Stimulated activated CD4-positive, alpha-beta T cell treated with anti-CD3 and anti-CD28 coated beads, Interleukin-2, amount 100 ng/mL, for 4 hours (primary cell): ENCODE measurements at places on chromosomes 4 and X.

DNA sequence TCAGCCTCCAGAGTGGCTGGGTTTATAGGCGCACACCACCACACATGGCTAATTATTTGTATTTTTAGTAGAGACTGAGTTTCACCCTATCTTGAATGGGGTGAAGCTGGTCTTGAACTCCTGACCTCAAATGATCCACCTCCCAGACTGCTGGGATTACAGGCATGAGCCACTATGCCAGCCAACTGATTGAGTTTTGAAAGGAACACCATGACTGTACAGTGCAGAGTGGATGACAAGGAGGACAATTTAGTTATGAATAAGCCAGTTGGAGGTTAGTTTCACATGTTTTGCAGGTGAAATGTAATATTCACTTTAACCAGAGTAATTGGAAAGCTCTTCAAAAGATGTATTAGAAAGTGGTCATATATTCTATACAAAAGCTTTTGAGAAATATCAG lies 60.8 kb downstream of the PCDH18 start:
- no peak for DNase-seq

DNA sequence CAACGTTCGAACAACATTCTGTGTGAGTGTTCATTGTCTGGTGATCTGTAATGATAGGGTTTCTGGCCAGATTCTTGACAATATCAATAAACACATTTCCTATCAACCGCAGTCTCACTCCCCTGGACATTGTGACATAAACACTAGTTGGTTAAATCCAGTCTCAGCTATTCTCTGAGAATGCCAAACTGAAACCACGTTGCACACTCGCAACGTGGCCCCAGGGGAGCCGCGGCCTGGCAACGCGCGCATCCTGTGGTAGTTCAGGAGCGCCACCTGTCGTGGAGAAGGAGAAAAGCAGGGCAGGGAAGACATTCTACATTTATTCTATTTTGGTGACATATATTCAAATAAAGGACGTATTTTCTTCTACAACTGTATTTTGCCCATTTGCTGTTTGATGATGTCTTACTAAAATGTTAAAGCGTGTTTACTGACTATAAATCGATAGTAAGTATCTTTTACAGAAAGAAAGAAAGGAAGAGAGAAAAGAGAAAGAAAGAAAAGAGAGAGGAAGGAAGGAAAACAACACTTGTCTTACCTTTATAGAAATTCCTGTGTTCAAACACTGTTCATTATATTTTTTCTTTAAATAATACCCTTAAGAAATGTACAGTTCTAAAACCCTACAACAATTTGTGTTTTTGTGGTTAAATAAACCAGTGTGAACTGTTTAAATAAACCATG lies 738.3 kb upstream of the FRG1 start:
- peak; percentile 2 for DNase-seq

DNA sequence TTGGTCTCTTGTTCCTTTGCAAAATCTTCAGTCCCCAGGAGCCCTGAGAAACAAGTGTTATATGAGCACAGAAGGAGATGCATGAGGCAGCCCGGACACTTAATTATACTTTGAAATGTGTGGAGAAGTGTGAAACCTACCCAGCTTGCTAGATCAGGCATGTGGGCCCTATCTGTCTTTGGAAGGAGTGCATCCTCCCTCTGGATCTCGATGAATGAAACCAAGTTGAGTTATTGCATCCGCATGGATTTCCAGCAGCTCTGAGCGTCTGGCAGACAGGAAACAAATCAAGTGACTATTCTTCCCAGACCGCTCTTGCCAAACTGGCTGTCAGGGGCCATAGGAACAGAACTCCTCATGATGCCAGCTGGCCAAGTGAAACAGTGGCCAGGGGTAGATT lies 19.6 kb upstream of the SOWAHD start:
- no peak for DNase-seq

DNA sequence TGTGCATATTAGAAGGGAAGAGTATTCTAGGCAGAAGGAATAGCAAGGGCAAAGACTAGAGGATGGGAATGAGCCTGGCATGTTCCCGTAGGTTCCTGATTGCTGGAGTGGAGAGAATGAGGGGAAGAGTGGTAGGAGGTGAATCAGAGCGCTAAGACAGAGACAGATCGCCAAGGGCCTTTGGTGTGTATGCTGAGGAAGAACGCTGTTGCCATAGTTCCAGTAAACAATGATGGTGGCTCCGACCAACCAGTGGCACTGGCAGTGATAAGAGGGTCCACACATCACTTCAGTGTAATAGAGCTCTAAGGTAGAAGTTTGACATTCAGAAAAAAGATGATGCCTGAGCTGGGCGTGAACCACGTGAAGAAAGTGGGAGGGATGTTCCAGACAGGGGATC lies 966 bp downstream of the TBC1D25 start:
- DNase-seq = no peak

DNA sequence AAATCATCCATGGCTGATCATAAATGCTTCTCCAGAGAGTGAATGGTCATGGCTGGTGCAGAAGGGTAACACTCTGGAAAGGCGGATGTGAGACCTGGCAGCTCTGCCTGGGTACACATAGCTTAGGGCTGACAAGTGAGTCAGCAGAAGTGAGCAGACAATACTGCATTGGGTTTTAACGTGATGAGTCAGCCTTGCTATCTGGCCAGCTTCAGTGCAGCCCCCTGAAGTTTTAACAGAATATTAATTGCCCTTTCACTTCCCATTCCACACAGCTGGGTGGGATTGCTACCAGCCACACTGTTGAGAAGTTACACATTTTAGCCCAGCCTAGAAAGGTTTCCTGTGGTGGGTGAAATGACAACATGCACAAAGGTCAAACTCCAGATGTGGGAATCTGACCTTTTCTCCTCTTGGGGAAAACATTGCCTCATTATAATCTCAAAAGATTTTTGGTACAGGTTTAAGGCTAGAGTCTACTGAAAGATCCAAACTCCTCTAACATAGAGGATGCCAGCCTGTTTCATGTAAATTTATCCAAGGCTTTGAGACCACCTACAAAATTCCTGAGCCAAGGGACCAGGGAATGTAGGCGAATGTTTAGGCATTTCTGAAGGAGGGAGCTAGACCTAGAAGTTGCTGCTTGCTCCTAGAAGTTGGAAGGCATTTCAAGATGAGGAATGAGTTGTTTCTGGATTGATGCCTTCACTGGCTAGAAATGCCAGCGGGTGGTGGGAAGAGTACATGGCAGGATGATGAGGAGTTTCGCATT lies 230.3 kb upstream of the PGRMC2 start:
- no peak for DNase-seq

DNA sequence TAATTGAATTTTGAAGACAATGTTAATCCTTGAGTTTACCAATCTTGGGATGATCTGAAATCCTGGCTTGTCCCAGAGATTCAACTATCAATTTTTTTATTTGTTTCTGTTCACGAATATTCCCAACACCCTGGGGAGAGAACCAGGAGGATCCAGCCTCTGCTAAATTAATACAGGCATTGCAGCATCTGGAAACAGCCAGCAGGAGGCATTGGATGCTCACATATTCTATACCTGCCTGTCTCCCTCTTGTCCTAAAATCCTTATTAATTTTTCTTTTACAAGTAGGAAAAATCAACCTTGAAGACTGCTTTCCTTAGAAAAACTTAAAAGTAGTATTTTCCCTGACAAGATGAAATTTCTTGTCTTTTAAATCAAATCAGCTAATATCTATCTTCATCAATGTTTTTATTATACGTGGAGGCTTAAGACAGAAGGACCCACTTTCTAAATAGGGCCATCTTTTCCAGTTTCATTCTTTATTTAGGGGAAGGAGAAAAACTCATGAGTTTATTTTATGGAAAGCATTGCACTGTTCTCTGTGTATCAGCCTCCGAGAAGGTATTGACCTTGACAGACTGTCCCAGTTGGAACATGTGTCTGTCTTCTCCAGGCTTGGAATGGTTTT lies 102.4 kb downstream of the CLNK start:
- no peak for DNase-seq

- no peak for DNase-seq
Observed at GRCh38 chrX:103376118-103376978, at the start of gene BEX3. Gene BEX3, plus strand, starts transcription at chrX:103376538. Its CDS starts 984 bp downstream, at chrX:103377522.

GRCh38 chr4:14272206-14272605 lies 644.7 kb upstream of the BOD1L1 start:
- DNase-seq = no peak

DNA sequence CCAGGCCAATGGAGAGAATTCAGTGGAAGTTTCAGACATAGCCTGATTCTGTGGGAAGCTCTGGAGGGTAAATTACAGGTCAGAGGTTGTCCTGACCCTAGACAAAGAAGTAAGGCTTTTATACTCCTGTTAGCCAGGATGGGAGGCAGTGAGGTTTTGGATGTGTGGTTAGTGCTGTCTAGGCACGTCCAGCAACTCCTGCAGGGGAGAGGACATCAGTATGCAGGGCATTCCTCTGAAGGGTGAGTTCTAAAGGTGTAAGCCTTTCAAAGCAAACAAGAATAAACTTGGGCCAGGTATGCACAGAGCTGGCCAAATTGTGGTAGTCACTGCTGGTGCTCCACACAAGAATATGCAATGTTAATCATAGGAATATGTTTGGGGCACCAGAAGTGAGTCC lies 562.5 kb downstream of the CCSER1 start:
- DNase-seq = no peak

DNA sequence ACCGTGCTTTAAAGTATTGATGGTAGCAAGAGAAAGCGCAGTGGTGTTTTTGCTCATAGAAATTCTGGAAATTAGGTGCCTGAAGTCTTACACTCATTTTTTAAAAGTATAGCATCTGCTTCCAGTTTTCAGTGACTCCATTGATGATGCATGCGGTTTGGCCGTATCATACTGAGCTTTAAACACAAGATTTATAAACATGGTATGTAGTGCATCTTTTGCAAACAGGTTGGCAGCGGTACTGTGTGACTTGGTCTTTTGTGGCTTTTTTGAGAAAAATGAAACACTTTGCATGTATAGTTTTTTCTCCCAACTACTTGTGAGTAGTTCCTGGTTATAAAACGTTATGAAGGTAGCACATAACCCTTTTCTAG lies 2.0 kb downstream of the DDX3X start:
- DNase-seq = no peak
